ENCODE measurements at places on chromosomes 4 and X. TPM values are rescaled to one million over a fixed set of nuclear protein-coding genes. Genes with fewer than 3 reads are reported as not detected.

GRCh38 chrX:51803833-51804232 is 60.6 kb downstream of the GSPT2 start:
- no peaks in the 10 kb centered on the region for H3K27me3 ChIP-seq
- H3K27ac ChIP-seq = no peak overlapping the region
- peaks cover 13% of the 10 kb centered on the region for H3K36me3 ChIP-seq
- H3K4me1 ChIP-seq = peaks cover 18% of the 10 kb centered on the region
- H3K4me3 ChIP-seq = peak overlapping the region; percentile 91

GRCh38 chr4:166460769-166461550 is 587.9 kb downstream of the TLL1 start:
- no peak overlapping the region for H3K27ac ChIP-seq
- H3K27me3 ChIP-seq = no peaks in the 10 kb centered on the region
- H3K4me3 ChIP-seq = no peak overlapping the region
- H3K4me1 ChIP-seq = peaks cover 4% of the 10 kb centered on the region

KLHL8 gene
- 6.5 TPM for total RNA-seq

- H3K27me3 ChIP-seq = no peaks in the 10 kb centered on the region
- no peak overlapping the region for H3K4me3 ChIP-seq
- DNase-seq = no peak
- no peaks in the 10 kb centered on the region for H3K36me3 ChIP-seq
Observed at GRCh38 chr4:114684462-114684861, 85.9 kb downstream of the UGT8 start.

GRCh38 chrX:57104921-57105398 is 16.4 kb downstream of the SPIN2B start:
- H3K27me3 ChIP-seq = no peaks in the 10 kb centered on the region
- peaks cover 92% of the 10 kb centered on the region for H3K36me3 ChIP-seq
- H3K27ac ChIP-seq = peak overlapping the region; percentile 72
- H3K4me3 ChIP-seq = no peak overlapping the region
- DNase-seq = no peak

CD38 gene
- total RNA-seq = 0.37 TPM

- peaks cover 5% of the 10 kb centered on the region for H3K4me1 ChIP-seq
- no peak overlapping the region for H3K27ac ChIP-seq
- H3K27me3 ChIP-seq = no peaks in the 10 kb centered on the region
- no peak for DNase-seq
Observed at GRCh38 chr4:141571362-141571761, 65.0 kb upstream of the IL15 start.

SMIM31 gene
- not detected for total RNA-seq

DNA sequence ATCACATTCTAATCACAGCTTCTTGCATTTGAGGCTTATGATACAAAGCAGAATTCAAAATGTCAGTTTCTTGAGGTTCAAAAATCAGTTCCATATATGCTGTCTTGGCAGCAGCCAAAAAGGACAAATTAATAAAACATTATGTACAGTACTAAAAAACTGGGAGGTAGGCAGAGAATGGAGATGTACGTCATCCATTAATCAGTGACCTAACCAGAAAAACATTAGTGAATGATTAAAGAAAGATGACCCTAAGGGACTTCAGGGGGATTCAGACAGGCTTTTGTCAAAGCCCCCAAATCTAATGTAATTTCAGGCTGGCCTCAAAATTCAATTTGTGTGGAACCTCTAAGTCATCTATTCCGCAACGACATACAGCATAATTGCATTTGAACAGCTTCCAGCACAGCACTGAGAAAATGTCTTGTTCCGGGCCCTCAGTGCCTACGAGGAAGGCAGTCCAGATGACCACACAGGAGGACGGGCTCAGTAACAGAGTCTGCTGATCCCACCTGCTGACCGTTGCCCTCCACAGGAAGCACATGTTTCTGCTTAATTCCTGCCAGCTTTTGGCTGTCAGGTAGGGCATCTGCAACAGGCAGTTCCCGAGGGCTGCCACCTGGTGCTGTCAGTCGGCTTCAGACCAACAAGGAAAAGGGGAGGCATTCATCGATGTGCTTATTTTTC is 83.8 kb upstream of the HHIP start:
- peak; percentile 40 for DNase-seq
- H3K27ac ChIP-seq = no peak overlapping the region
- H3K4me3 ChIP-seq = no peak overlapping the region
- H3K36me3 ChIP-seq = no peaks in the 10 kb centered on the region

DNA sequence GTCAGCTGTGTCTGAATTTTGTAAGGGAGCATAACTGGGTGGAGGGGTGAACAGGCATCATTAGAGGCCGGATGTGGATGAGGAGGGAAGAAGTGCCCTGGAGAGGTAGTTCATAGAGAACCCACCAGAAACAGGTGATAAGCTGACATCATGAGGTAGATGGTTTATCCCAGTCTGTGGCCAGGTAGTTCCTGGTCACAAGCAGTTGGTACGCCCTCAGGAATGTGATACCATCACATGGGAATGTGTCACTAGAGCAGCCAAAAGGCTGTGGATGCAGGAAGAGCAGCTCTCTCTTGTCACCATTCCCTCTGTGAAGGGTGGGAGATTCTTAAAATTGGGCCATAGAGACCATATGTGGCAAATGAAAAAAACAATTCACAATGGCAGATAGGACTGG is 21.9 kb downstream of the MSN start:
- H3K4me1 ChIP-seq = peaks cover 23% of the 10 kb centered on the region
- DNase-seq = no peak
- no peak overlapping the region for H3K4me3 ChIP-seq
- peaks cover 10% of the 10 kb centered on the region for H3K36me3 ChIP-seq
- H3K27ac ChIP-seq = no peak overlapping the region

GRCh38 chrX:121639781-121640180 is 592.4 kb downstream of the GLUD2 start:
- DNase-seq = no peak
- no peak overlapping the region for H3K4me3 ChIP-seq
- peaks cover 25% of the 10 kb centered on the region for H3K4me1 ChIP-seq
- H3K36me3 ChIP-seq = no peaks in the 10 kb centered on the region
- peaks cover 6% of the 10 kb centered on the region for H3K27me3 ChIP-seq
- H3K27ac ChIP-seq = no peak overlapping the region

GRCh38 chr4:53937327-53937726 is 127.1 kb downstream of the CHIC2 start:
- H3K4me1 ChIP-seq = no peaks in the 10 kb centered on the region
- DNase-seq = no peak
- H3K36me3 ChIP-seq = peaks cover 15% of the 10 kb centered on the region

DNA sequence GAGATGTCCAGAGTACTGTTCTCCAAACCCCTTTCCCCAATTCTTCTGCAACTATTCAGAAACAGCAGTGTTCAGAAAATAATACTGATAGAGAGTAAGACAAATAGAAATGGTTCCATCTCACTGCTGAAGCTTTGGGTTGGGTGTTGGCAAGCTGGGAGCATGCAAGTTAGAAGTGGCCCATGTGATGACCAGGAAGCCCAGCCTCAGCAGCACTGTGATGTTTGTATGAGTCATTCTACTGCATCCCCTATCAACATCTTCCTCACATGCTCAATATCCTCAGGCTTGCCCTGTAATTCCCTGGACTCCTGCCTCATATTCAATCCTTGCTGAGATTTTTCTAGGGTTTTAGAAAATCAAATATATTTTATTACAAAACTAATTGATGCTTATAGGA is 96.5 kb downstream of the CHRDL1 start:
- H3K27me3 ChIP-seq = no peaks in the 10 kb centered on the region
- DNase-seq = no peak
- no peak overlapping the region for H3K4me3 ChIP-seq
- no peak overlapping the region for H3K27ac ChIP-seq
- H3K36me3 ChIP-seq = no peaks in the 10 kb centered on the region

GRCh38 chrX:123267220-123267619 is 83.1 kb downstream of the GRIA3 start:
- no peak for DNase-seq
- H3K27ac ChIP-seq = no peak overlapping the region
- H3K36me3 ChIP-seq = no peaks in the 10 kb centered on the region
- H3K4me1 ChIP-seq = peaks cover 24% of the 10 kb centered on the region

FREM3 gene
- 0.07 TPM for total RNA-seq

- peaks cover 8% of the 10 kb centered on the region for H3K36me3 ChIP-seq
- peak; percentile 38 for DNase-seq
- no peak overlapping the region for H3K4me3 ChIP-seq
- H3K4me1 ChIP-seq = peaks cover 7% of the 10 kb centered on the region
- H3K27me3 ChIP-seq = no peaks in the 10 kb centered on the region
Observed at GRCh38 chr4:37970702-37971101, 10.5 kb downstream of the PTTG2 start.

TMEM150C gene
- total RNA-seq = 2.7 TPM

DNA sequence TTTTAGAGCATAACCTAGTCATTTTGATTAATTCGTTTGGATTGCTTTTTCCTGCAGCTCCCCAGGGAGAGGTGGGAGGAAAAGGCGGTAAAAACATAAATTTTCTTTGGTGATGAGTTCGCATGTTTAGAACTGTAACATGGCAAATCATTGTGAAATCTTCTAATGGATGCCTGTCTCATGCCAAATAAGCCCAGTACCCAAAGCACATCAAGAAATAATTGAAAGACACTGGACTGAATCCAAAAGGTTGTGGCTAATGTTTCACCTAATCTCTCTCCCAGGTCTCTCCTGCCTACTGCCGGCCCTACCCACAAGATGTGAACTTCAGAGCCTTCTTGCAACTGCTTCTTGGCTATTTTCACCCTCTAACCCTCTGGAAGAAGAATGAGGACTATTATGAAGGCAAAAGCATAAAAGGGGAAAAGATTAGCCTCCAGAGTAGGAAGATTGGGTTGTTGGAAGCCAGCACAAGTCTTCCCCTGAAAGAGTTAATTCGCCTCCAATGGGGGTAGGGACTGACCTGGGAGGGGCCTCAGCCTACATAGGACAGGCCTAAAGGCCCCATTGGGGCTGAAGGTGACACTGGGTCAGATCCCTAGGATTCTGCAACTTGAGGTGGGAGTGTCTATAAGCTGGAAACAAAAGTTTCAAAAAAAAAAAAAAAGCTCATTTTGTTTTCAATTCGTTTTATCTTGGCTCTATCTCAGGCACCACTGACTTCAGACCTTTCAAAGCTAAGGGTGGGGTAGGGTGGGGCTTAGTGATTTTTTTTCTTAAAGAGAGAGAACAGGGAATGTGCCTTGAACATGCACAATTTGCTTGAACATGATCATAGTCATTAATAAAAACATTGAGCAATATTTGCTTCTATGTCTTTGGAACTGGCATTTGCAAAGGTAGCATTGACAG is 278.6 kb upstream of the KLF3 start:
- no peak overlapping the region for H3K27ac ChIP-seq
- no peaks in the 10 kb centered on the region for H3K27me3 ChIP-seq
- H3K4me1 ChIP-seq = peaks cover 9% of the 10 kb centered on the region
- peaks cover 13% of the 10 kb centered on the region for H3K36me3 ChIP-seq
- no peak for DNase-seq

GRCh38 chr4:165210566-165210965 is 3.2 kb downstream of the KLHL2 start:
- peaks cover 20% of the 10 kb centered on the region for H3K27me3 ChIP-seq
- no peaks in the 10 kb centered on the region for H3K36me3 ChIP-seq
- H3K27ac ChIP-seq = no peak overlapping the region
- H3K4me1 ChIP-seq = peaks cover 70% of the 10 kb centered on the region
- H3K4me3 ChIP-seq = no peak overlapping the region

FAM149A gene
- total RNA-seq = 14.6 TPM

DNA sequence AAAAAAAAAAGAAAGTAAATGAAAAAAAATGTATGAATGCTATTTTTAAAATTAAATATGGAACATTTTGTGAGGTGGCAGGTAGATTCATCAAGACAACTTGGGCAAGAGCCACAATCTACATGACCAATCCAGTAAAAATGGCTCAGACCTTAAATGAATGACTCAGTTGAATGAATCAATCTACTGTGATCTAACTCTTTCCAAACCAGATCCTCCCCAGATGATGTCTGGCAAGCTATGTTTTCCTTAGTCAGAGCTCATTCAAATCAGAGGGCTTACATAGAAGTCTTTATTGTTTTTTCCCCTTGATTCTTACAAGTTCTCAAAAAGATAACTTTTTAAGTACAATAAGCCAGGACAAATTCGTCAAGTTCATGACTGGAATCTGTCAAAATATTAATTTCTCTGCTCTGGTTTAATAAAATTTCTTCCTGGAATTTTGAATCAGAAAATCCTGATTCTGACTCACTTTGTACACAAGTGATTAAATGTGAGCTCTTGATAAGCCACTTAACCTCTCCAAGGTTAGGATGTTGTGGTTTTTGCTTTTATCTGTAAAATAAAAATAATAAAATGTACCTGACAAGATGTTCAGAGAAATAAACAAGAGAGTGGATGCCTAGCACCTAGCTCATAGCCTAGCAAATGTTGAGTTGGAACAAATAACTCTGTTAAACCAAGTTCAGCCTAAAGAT is 105.6 kb upstream of the SMIM31 start:
- no peaks in the 10 kb centered on the region for H3K4me1 ChIP-seq
- no peak overlapping the region for H3K27ac ChIP-seq
- no peaks in the 10 kb centered on the region for H3K27me3 ChIP-seq
- no peaks in the 10 kb centered on the region for H3K36me3 ChIP-seq
- no peak overlapping the region for H3K4me3 ChIP-seq

GPRASP1 gene
- 2.0 TPM for total RNA-seq

DNA sequence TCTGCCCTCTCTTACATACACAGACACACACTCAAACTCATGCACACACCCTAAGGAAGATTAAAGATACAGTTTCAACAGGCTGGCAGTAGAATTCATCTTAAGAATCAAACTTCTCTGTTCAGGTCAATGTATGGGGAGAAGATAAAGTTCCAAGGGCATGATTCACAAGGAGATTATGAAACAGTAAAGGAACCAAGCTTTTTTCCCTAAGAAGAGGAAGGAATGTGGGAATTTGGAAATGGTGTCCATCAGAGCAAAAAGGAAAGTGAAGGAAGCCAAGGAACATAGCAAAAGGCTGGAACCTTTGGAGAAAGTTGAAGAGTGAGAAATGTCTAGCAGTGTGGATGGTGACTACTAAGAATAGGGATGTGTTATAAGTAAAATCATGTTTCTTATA is 191.0 kb upstream of the NPY2R start:
- H3K4me1 ChIP-seq = no peaks in the 10 kb centered on the region
- H3K27ac ChIP-seq = no peak overlapping the region
- no peak for DNase-seq
- H3K27me3 ChIP-seq = peaks cover 2% of the 10 kb centered on the region
- peaks cover 7% of the 10 kb centered on the region for H3K36me3 ChIP-seq
- H3K4me3 ChIP-seq = no peak overlapping the region

IL2 gene
- total RNA-seq = 0.64 TPM

DNA sequence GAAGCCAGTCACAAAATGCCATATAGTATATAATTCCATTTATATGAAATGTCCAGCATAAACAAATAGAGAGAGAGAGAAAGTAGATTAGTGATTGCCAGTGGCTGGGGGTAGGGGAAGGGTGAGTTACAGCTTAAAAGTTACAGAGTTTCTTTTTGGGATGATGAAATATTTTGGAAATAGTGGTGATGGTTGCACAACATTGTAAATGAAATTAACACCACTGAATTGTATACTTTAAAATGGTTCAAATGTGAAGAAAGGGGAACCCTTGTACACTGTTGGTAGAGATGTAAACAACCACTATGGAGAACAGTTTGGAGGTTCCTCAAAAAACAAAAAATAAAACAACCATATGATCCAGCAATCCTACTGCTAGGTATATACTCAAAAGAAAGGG is 131.2 kb upstream of the GPC4 start:
- H3K36me3 ChIP-seq = peaks cover 12% of the 10 kb centered on the region
- H3K4me3 ChIP-seq = no peak overlapping the region
- no peak overlapping the region for H3K27ac ChIP-seq
- no peaks in the 10 kb centered on the region for H3K27me3 ChIP-seq
- H3K4me1 ChIP-seq = peaks cover 6% of the 10 kb centered on the region
- DNase-seq = no peak

CCKAR gene
- not detected for total RNA-seq

Measured in WTC11 (cell line).